ENCODE measurements at places on chromosomes 7 and 10. TPM values are rescaled to one million over a fixed set of nuclear protein-coding genes. Genes with fewer than 3 reads are reported as not detected.

The TSPAN12 gene
- polyA plus RNA-seq = 180 TPM

The CCL24 gene
- polyA plus RNA-seq = 2.3 TPM

The TMEM213 gene
- 45.7 TPM for polyA plus RNA-seq

The TSPAN15 gene
- 63.7 TPM for polyA plus RNA-seq

The MAPK8 gene
- 61.3 TPM for polyA plus RNA-seq

Data from left renal pelvis (tissue), 4 donors.